ENCODE measurements at places on chromosomes 2 and 18.

GRCh38 chr18:67199993-67200617 is 316.4 kb downstream of the DSEL start:
- DNase-seq = peak; percentile 3

GRCh38 chr2:216694082-216694825 is 1.1 kb downstream of the IGFBP5 start:
- DNase-seq = no peak

DNA sequence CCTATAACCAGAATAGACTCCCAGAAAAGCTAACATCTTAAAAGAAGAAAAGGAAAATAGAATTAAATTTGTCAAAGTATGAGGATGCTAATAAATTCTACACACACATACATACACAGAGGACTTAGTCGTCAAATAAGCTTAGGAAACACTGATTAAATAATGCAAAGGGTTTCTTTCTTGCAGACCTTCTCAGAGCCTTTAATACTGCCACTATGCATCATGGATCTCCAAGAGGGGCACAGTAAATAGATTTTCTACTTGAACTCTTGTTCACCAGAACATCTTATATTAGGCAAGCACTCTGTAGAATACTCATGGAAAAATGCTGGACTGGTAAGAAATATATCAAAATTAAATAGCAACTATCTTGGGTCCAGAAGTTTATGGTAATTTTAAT is 69.4 kb downstream of the ANKRD44 start:
- DNase-seq = no peak

DNA sequence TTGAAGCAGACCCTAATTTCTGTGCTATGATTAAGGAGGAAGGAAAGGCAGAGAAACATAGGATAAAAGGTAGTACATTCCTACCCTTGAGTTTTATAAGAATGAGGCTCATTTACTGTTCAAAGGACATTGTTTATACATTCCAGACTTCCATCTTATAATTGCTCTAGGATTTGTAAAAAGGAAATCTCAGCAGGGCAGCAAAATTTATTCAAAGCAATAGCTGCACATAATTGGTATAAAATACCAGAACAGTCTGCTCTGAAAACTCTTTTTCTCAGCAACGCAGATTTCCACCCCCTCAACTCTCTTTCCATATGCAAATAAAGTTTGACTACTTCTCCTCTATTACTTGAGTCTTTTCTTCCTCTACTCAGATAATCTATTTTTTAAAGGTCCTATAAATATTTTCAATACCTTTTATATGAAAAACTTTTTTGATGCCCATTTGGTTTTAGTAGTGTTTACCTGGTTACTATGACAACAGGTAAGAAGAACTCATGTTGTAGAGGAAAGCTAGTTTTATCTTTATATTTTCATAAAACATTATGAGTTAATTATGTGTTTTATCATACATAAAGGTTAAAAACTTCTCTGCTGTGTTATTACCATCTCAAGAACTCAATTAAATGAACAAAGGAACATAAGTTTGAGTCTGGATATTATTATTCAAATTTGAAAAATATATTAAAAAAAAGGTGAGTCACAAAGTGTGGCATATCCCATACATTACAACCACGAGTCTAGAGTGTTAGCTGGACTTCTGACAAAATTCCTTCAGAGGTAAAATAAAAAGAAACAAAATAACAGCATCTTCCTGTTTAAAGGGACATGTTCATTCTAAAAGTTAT is 19.9 kb downstream of the RBMS1 start:
- DNase-seq = no peak

DNA sequence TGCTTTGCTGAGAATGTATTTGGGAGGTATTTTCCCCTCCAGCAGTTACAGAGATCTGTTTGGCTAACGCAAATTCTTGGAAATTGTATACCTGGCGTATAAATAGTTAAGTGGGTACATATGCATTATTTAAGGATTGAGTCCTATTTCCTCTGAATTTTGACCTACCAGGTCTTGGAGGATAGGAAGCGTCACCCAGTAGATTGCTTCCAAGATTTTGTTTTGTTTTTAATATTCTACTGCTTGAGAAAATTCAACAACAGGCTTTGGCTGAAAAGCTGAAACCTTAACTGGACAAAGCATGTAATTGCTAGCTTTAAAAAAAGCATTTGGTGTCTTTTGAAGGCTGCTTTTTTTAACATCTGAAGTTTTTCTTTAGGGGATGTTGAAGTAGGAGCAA is 150.1 kb downstream of the WDSUB1 start:
- no peak for DNase-seq

- peak; percentile 32 for DNase-seq
These were observed 53.9 kb downstream of the PRKRA start for GRCh38 chr2:178397002-178397605.

GRCh38 chr2:240472078-240472790 is 36.8 kb downstream of the GPC1 start:
- DNase-seq = no peak

DNA sequence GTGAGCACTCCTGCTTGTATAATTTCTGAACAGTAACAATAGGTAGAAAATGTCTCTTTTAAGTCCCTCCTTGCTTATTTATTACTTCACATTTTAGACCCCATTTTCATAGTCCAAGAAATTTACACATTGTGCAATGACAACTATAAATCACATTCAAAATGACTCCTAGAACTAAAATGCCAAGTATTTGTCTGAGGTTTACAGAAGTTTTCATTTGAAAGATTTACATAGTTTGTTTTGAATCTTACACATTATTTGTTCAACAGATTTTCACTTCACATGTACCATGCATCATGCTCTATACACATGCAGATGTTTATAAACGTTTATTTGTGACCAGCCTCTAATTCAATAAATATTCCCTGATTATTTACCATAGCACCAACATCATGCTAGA is 15.7 kb upstream of the TRIB2 start:
- DNase-seq = no peak

DNA sequence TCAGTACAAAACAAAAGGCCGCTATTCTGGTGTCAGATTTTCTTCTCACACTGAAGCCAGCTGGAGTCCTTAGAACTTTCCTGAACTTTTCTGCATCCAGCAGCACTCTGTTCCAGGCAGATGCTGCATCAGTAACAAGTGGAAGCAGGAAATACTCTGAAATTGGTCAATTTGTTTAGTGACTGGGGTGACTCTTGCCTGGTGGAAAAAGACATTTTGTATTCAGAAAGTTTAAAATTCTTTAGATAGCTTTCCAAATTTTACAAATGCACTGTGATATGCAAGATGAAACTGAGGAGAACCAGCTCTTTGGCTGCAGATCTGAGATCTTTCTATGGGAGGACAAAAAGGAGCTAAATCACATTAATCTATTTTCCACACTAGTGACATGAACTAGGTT is 385.7 kb downstream of the NRXN1 start:
- DNase-seq = no peak

- no peak for DNase-seq
These were observed 148.8 kb downstream of the WDSUB1 start for GRCh38 chr2:159137511-159138241.

GRCh38 chr2:96131152-96131812 is 7.0 kb downstream of the ASTL start:
- DNase-seq = no peak

DNA sequence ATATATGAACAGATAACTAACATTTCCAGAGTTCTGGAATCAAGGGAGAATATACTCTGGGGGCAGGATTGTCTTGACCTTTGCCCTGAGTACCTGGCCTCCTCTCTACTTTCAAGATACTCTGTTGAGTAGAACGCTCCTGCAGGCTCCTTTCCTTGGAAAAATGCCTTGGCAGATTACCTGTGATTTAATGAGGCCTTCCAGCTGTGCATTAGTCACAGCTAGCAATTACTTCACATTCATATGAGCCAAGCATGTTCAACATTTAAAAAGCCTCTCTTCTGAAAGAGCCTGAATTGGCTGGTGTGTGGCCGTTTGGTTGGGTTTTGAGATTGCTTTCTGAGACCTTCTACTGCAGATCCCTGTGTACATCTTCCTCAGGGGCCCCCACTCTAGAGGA is 142.2 kb downstream of the PLCL1 start:
- no peak for DNase-seq

DNA sequence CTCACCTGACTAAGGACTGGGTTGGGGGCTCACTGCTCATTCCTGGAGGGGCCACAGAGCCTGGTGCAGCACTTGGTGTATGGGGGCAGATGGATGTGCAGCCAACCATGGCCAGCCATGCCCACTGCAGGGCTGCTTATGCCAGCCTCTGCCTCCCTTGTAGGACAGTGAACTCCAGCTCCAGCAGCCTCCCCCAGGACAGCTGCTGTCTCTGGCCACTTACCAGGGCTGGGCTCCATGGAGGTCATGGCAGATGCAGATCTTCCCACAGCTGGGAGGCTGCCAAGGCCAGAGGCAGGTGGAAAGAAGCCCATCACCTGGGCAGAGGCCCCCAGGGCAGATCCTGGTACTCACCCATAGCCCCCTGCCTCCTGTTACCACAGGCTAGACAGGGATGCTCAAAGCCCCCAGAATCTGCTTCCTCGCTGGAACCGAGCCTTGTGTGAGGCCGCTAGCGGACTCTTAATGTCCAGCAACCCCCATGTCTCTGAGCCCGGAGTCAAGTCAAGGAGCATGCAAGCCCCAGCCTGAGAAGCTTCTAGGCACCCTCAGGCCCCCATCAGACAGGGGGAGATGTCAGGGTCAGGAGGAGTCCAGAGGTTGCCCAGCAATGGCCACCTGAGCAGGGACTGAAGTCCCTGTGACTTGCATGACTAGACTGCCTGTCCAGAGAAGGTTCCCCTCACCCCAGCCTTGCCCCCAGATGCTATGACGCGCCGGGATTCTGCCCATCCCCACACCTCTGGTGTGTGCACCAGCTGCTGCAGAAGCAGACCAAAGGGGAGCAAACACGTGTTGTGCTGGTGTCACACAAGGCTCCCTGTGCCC is 123.6 kb downstream of the TWIST2 start:
- no peak for DNase-seq

- DNase-seq = no peak
These were observed 28.9 kb downstream of the NABP1 start for GRCh38 chr2:191706791-191707190.

GRCh38 chr2:50879457-50879856 is 152.5 kb downstream of the NRXN1 start:
- no peak for DNase-seq

GRCh38 chr2:55133467-55134315 is 83.4 kb upstream of the RTN4 start:
- DNase-seq = no peak

GRCh38 chr2:98476192-98476868 is 31.7 kb downstream of the INPP4A start:
- no peak for DNase-seq

- DNase-seq = no peak
These were observed 119.5 kb upstream of the SNTG2 start for GRCh38 chr2:831225-831536.

DNA sequence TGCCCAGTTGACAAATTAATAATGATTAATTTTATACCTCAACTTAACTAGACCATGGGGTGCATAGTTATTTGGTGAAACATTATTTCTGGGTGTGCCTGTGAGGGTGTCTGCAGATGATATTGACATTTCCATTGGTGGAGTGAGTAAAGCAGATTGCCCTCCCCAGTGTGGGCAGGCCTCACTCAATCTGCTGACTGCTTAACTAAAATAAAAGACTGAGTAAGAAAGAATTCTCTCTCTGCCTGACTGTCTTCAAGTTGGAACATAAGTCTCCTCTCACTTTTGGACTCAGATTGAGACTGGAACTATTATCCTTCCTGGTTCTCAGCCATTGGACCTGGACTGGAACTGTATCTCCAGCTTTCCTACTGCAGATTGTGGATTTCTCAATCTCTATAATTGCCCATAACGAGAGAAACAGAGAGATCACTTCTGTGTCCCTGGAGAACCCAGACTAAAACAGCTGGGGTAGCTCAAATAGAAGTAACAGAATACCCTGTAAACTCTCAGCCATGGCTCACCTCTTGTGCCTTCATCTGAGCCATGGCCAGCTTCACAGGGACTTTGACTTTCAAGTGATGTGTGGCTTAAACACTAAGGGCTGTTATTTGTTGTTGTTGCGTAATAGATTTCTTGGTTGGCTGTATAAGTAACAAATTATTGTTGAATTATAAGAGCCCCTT is 575.3 kb upstream of the RAB6C start:
- DNase-seq = no peak

DNA sequence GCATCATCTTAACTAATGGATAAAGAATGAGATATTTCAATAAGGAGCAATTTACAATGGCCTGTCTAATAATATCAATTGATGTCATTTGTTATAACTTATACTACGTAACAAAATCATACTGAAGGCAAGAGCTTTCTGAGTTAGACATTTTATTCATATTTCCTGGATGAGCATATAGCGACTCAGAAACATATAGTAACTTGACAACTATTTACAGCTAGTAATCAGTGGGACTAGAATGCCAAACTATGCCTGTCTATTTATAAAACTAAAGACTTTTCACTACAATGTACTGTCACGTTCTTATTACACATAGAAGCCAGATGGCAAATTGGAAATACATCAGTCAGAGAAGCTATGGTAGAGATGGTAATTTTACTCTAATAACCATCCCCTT is 766.2 kb upstream of the TMEFF2 start:
- no peak for DNase-seq

GRCh38 chr2:188522517-188522916 is 230.8 kb downstream of the GULP1 start:
- no peak for DNase-seq

- no peak for DNase-seq
These were observed 550.6 kb downstream of the DSC3 start for GRCh38 chr18:30491815-30492551.

DNA sequence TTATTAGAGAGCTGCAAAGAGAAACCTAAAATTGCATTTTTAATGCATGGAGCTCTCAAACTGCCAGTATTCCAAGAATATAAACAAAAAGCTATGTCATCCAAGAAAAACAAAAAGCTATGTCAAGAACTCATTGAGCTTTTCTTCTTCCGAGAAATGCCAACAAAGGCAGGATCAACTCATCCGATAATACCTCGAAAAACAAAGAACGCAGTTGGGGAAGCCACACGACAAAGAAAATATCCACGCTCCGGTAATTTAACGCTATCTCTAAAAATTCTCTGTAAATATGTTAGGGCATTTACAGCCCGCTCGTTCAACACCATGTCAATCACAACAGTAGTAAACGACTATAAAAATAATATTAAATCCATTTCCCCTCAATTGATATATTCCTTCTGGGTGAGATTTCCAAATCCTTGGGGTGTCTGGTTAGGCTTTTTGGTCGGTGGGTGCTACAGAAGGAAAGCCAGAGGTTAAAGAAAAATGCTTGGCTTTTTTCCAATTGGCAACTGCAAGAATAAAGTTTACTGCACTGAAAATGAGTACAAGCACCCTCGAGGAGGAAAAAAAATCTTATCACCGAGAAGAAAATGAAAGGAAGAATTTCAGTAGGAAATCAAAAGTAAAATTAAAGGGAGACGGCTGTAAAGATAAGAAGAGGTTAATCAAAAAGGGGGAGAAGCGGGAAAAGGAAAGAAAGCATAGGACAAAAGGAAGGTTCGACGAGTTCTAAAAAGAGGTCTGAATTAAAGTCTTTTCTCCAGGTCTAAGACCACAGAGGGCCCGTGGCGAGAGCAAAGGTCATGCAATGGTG is 856 bp downstream of the TIA1 start:
- DNase-seq = peak; percentile 12
